ENCODE measurements at places on chromosomes 16 and 17. TPM values are rescaled to one million over a fixed set of nuclear protein-coding genes. Genes with fewer than 3 reads are reported as not detected.
A peak's percentile ranks its signal among the peaks of the same experiment; 100 is the strongest.

DNA sequence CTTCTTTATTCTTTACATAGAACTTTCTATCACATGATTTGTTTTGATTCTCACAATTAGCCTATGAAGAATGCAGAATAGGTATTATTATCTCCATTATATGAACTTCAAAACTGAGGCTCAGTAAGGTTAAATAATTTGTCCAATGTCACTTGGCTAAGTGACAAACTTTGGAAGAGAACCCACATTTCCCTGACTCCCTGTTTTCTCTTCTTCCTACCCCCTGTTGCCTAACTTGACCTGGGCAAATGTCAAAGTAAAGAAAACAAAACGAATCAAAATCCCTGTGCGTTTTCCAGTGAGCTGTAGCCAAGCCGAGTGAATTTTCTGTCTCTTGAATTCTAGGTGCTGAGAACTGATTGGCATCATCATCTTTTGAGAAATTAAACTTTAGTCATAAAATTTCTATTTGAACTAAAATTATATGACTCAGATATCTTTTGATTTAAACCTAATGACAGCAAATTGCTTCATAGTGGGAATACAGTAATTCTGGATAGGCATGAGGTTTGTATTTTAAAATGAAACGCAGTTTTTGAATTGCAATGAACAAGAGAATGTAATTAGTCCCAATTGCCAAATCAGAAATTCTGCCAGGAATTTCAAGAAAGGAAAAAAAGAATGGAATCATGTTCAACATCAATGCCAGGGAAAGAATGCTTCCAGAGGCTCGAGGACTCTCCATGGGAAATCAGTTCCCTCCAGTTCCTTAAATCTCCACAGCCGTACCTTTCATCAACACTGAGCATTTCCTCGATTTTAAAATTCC is 4.6 kb upstream of the NACA2 start:
- no peak for DNase-seq

GRCh38 chr17:35725802-35726126 is 5.7 kb upstream of the RASL10B start:
- DNase-seq, result no peak

DNA sequence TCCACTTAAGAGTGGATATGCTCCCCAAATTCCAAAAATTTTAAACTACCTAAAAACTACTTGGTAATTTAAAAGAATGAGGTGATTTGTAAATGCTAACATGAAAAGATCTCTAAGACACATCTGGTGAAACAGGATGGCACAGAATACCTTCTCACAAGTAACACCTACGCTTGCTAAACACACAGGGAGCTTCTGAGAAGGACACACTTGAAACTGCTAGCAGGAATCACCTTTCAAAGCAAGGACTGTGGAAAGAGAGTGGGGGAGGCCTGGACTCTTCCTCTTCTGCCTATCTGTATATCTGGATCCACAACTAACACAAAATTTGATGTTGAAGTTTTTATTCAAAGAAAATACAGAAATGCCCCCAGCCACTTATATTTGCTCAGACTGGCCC is 52.4 kb downstream of the CYTH1 start:
- DNase-seq, result no peak

- no peak for DNase-seq
Measured at GRCh38 chr17:4751932-4752331, 12.2 kb upstream of the CXCL16 start.

GRCh38 chr16:26795184-26795583 is 271.5 kb upstream of the C16orf82 start:
- DNase-seq, result no peak

- no peak for DNase-seq
Measured at GRCh38 chr16:54275956-54276355, 10.6 kb downstream of the IRX3 start.

DNA sequence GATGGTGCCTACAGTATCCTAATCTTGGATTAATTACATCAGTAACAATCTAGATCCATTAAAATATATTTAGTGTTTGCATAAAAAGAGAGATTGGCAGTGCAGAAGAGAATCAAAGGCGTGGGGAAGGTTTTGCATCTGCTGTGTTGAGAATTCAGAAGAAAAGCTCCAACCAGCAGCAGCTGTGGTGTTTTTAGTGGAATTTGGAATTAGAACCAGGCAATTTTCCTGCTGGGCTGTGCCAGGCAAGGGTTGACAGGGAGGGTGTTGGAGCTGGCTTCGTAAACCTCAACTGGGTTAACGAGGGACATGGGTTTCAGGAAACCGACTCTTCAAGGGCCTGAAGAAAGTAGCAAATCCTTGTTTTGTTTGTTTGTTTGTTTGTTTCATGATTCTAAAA is 107.8 kb upstream of the WSCD1 start:
- DNase-seq, result peak; percentile 7

- no peak for DNase-seq
Measured at GRCh38 chr16:54389836-54390494, 103.4 kb upstream of the IRX3 start.

GRCh38 chr17:35010093-35010492 is 29.8 kb downstream of the LIG3 start:
- no peak for DNase-seq

GRCh38 chr17:60631119-60631518 is 31.1 kb downstream of the PPM1D start:
- no peak for DNase-seq

DNA sequence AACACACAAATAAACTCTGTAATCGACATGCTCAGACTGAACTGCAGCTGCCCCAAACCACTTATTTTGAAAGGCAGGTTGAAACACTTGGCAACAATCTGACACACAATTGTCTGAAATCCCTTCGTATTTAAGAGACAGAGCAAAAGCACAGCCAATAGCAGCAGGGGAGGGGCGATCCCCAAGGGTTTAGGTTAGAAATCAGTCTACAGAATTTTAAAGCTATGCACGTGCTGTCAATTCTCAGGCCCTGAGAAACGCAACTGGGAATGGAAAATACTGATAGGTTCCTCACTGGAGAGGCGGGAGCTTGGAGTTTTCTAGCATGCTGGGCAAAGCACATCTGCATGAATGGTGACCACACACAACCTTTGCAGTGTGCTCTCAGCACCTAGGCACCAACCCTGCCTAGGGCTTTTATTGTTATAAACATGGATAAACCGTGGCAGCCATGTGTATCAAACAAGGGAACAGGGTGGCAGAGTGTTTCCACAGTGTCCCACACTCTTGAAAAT is 168.0 kb downstream of the AATF start:
- DNase-seq, result no peak

DNA sequence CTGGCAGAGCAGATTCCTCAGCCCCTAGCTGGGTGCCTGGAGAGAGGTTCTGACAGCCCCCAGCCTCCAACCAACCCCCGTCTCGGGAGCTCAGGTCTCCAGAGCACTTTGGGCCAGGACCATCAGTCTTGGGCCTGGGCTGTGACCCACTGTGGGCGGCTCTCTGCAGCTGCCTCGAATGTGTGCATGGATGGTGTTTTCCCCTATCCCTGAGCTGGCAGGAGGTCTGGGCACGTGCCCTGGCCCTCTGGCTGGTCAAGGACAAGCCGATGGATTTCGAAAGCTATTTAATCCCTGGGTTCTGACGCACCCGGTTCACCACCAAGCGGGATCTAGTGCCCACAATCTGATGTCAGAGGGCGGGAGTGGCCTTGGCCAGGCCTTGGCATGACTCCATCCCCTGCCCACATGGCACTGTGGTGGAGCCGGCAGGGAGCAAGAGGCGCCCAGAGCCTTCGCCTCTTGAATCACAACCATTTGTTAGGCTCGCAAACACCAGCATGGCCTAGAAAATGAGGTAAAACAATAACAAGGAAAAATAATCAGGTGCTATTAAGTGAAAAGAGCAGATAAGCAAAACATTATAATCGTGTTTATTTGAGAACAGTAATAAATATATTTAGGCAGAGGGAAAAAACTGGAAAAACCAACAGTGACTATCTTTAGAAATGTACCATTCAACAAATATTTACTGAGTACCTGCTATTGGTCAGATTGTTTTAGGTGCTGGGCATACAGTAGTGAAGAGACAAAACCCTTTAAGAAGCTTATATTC is 69.3 kb upstream of the TOB1 start:
- no peak for DNase-seq

GRCh38 chr16:782258-782657 is 5.9 kb downstream of the RPUSD1 start:
- no peak for DNase-seq

- no peak for DNase-seq
Measured at GRCh38 chr17:47840001-47840741, 902 bp downstream of the SCRN2 start.

- no peak for DNase-seq
Measured at GRCh38 chr16:50235581-50235980, 30.8 kb upstream of the ADCY7 start.

- DNase-seq, result no peak
Measured at GRCh38 chr16:85655216-85656129, 33.3 kb downstream of the GINS2 start.

- DNase-seq, result no peak
Measured at GRCh38 chr16:79348521-79349306, 251.8 kb downstream of the MAF start.

The ZNF821 gene
- total RNA-seq, result 8.8 TPM

The PRAC2 gene
- not detected for total RNA-seq

The PARN gene
- 39.3 TPM for total RNA-seq

The ENPP7 gene
- not detected for total RNA-seq

The AXIN1 gene
- total RNA-seq, result 16.9 TPM

The ST6GALNAC1 gene
- 4.4 TPM for total RNA-seq

The RASD1 gene
- total RNA-seq, result 227 TPM

The CMTM2 gene
- not detected for total RNA-seq

The SLC12A3 gene
- total RNA-seq, result not detected

The P4HB gene
- 463 TPM for total RNA-seq
